ACHN (cell line): ENCODE measurements at places on chromosomes 7 and 10.

DNA sequence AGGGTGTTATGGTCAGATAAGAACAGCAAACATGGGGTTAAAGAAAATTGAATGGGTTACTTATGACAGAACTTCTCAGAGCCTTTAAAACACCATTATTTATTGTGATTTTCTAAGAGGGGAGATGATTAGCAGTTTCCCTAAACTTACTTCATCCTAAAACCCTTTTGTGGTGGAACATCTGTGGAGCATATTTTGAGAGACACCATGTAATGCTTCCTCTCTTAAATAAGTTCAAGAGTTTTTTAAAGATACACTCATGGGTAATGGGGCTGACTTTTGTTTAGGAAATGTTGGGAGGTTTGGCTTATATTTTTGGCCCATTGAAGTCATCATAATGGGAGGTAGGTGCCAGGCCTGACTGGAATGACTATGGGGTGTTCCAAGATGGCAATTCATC is 8.4 kb upstream of the PDCD4 start:
- no peak for DNase-seq

- DNase-seq: peak; percentile 23
These were observed 201.5 kb downstream of the TMEM178B start for GRCh38 chr7:141275350-141275749.

- peak; percentile 76 for DNase-seq
These were observed 3.7 kb upstream of the HNRNPH3 start for GRCh38 chr10:68327889-68328786.

DNA sequence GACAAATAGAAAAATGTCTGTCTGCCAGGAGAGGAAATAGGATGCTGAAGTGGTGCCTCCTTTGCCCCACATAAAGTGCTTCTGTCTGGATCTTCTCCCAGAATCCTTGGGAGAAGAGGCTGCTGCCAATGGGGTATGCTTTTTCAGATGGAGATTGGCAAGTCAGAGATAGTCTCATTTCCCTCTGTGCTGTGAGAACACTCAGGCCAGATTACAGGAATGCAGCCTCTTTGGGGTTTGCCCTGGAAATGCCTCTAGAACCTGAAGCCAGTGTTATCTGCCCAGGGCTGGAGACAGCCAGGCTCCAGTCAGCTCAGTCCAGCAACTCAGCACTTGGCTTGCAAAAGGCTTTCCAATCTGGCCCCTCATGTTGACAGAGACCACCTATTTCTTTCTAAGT is 119.1 kb upstream of the PHYHIPL start:
- no peak for DNase-seq

DNA sequence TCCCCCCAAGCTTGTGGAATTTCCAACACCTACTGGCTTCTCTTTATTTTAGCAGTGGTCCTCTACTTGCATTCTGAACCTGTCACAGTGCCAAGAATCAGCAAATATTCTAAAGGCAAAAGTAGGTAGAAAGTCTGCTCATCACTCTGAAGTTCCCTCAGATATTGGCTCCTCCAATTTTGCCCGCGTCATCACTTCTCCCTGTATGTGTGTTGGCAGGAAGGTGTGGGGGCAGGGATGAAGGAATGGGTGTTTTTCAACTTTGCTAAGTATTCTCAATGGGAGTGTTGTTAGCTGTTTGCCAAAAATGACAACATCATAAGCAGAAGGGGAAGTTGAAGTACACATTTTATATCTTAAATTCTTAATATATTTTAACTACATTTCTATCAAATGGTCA is 226.2 kb downstream of the POLR1F start:
- DNase-seq: no peak

- peak; percentile 10 for DNase-seq
These were observed 401.9 kb downstream of the POM121L12 start for GRCh38 chr7:53437336-53437735.
